ENCODE measurements at places on chromosomes 5 and 9.

GRCh38 chr5:132017738-132018625 lies 6.5 kb upstream of the ACSL6 start:
- no peak for DNase-seq

DNA sequence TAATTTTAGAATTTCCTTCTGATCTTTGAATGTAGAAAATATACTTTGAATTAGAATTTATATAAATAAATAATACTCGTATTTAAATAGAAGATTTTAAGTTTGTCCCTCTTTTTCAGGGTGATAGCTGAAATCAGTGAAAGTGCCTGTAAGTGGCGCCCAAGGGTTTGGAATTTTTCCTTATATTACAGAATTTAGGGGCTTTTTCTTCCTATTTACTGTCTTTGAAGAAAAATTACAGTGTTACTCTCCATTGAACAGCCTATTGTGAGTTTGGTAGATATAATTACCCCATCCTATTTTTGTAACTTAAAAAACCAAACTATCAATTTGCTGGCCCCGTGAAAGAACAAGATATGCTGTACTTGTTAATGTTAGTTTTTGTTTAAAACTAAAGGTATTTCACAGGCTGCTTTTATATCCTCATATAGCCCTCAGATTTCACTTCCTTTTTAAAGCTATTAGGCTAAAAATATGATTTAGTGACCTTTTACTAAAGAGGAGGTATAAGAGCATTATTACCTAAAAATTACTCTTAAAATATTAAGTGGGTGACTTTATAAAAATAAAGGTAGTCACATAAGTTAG lies 3.2 kb downstream of the MAP3K1 start:
- no peak for DNase-seq

- no peak for DNase-seq
These were observed 396.0 kb upstream of the ZNF608 start for GRCh38 chr5:125142458-125142857.

- DNase-seq: no peak
These were observed 25.1 kb upstream of the CARTPT start for GRCh38 chr5:71693828-71694427.

- DNase-seq: no peak
These were observed 14.7 kb downstream of the COL15A1 start for GRCh38 chr9:98958271-98958984.

DNA sequence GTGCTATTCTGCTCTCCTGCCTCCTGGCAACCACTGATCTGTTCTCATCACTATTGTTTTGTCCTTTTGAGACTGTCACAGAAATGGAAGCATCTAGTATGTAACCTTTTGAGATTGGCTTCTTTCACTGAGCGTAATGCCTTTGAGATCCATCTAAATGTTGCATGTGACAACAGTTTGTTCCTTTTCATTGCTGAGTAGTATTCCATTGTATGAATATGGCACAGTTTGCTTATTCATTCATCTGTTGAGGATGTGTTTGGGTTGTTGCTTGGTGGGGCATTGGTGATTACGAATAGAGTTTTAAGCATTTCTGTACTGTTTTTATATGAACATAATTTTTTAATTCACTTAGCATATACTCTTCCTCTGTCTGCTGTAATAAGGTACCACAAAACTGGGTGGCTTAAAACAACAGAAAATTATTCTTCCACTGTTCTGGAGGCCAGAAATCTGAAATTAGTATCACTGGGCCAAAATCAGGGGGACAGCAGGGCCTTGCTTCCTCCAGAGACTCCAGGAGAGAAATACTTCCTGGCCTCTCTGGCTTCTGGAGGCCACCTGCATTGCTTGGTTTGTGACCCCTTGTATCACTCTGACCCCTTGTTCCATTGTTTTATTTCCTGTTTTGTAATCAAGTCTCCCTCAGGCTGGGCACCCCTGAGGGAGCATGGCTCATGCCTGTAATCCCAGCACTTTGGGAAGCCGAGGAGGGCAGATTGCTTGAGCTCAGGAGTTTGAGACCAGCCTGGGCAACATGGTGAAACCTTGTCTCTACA lies 53.0 kb downstream of the EXOSC2 start:
- DNase-seq: peak; percentile 75

GRCh38 chr9:120583958-120584369 lies 4.0 kb upstream of the CDK5RAP2 start:
- DNase-seq: peak; percentile 81

DNA sequence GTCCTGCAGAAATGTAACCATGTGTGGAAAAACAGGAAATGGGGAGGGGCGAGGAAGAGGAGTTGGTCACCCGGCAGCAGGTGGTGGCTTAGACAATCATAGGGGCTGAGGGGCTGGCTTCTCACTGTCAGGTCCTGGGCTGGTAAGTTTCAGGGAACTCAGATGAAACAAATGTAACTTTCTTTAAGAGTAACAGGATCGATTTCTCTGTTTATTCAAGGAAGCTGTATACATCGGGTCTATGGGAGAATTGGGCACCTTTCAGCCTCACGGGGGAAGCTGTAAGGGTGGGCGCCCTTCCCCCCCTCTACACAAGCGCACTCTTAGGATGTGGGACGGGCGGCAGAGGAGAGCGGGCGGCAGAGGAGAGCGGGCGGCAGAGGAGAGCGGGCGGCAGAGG lies 104.3 kb upstream of the SIMC1 start:
- no peak for DNase-seq

- DNase-seq: no peak
These were observed 275.1 kb downstream of the SLF1 start for GRCh38 chr5:94893412-94894135.

DNA sequence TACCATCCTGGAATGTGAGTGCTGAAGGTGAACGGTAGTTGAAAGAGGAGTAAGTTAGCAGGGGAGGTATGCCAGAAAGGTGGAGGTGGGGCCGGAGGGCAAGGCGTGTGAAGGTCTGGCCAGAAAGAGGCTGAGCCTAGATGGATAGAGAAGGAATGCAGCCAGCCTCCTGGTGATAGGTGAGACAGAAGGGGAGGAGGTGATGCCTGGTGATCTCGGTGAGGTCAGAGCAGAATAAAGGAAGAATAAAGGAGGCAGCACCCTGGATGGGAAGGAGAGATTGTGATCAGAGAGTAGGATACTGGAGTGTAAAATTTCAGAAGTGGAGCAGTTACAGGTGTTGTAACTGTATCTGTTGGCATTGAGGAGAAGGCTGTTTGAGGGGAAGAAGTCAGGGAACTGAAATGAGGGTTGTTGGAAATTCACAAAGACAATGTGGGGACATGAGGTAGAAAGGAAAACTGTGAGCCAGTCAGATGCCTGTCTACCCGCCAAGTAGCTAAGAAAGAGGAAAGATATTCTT lies 2.0 kb downstream of the GNG10 start:
- no peak for DNase-seq

DNA sequence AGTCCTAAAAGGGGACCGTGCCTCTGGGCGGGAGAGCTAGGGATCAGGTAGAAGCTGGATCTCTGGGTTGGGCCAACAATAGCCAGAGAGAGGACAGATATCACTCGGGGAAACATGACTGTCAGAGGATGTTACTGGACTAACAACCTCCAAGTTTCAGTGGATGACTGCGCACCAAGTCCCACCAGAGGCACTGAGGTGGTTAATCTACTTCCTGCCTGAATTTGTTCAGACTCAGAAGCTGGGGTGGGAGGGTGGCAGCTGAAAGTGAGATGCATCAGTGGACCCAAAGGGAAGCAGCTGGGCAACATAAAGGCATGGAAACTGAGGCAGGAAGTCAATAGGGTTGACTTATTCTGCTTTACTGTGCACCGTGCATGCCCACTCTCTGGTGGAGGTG lies 130.1 kb upstream of the SLC44A1 start:
- DNase-seq: no peak

GRCh38 chr5:159539678-159540077 lies 209.4 kb upstream of the IL12B start:
- DNase-seq: no peak

GRCh38 chr5:133926489-133927299 lies 41.7 kb downstream of the C5orf15 start:
- no peak for DNase-seq

DNA sequence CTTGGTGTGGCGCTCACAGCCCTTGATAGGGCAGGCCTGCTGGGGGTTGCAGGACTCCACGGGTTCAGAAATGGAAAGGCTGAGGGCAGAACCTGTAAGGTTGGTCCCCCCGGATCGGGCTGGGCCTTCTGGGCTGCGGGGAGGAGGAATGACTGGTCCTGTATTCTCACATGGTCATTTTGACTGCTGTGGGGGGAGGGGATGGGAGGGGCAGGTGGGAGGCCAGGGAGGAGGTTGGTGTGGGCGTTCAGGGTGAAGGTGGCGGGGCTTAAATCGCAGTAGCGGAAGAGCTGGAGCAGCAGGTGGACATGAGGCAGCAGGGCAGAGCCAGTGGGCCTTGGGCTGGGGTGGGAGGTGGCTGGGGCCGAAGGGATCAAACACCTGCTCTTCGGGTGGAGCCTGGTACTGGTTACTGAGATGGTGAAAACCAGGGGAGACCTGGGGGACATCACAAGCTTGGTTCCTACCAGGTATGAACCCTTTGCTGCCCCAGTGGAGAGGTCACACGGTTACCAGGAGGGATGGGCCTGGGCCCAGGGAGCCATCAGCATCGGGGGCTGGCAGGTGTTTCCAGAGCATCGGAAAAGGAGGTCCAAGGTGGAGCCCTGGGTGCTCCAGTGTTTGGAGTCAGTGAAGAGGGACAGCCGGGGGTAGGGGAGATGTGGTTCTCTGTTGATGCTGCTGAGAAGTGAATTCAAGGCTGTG lies 1.8 kb downstream of the MRPS2 start:
- no peak for DNase-seq

GRCh38 chr5:180153099-180153498 lies 55.9 kb downstream of the RASGEF1C start:
- DNase-seq: no peak

GRCh38 chr5:52707616-52708015 lies 80.1 kb upstream of the ITGA1 start:
- DNase-seq: no peak

DNA sequence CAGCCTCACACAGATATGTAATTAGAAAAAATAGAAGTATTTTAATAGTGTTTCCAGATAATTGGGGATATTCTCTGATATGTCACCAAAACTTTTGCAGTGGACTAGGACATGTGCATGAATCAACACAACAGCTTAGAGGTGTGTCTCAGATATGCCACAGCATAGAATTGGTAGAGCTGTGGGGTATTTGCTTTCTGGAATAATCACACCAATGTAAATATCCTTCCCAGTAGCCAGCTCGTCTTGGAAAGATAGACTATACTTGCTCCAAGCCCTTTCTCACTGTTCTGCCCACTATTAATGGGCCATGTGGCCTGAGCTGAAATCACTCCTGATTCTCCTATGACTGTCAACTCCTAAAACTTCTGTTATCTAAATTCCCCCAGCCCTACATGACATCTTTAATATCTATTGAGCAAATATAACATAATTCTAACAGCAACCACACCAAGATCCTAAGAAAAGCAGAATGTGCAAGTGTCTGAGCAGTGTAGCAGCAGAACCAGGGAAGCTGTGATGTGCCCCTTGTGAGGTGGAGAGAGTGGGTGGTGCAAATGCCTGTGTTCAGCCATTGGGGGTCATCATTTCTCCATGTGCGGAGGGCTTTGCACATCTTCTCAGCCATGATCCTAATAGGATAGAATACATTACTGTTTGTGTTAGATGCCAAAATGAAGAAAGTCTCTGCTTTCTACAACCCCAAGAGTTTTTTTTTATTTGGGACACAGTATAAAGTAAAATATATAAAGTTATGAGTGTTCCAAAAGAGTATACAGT lies 65.0 kb downstream of the MELK start:
- DNase-seq: no peak

- DNase-seq: no peak
These were observed 273.6 kb upstream of the TAS2R1 start for GRCh38 chr5:9903801-9904200.

- no peak for DNase-seq
These were observed 71.4 kb downstream of the FBXO38 start for GRCh38 chr5:148455185-148455584.

- no peak for DNase-seq
These were observed 60.7 kb upstream of the RPS23 start for GRCh38 chr5:82338771-82339373.

- no peak for DNase-seq
These were observed 173.0 kb upstream of the MAP1B start for GRCh38 chr5:71934322-71934721.

DNA sequence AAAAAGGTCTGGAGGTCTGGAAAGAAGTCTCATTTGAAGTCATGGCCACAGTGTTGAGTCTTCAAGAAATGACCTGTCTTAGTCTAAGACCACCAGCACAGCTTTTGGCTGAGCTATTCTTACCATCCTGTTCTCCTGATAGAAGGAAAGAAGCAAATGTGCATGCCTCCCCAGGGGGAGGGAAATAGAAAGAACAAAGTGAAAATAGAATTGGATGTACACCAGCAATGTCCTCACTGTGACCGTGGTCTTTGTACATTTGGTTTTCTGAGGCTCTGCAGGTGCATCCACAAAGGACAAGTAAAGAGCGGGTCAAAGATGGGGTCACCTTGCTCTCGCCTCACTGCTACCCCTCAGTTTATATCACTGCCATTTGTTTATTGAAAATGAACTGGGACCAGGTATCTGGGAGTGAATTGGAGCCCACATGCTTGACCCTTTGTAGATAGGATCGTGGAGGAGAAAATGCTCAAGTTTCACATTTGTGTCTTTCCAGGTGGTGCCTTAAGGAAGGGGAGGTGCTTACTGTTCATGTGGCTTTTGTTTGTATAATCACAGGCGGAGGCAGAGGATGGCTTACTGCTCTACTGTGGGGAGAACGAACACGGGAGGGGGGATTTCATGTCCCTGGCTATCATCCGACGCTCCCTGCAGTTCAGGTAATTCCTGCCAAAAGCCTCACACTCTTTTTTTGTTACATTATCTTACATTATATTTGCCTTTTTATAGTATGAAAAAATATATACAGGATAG lies 147.8 kb downstream of the LIFR start:
- DNase-seq: no peak

- DNase-seq: no peak
These were observed 548.1 kb upstream of the C9orf72 start for GRCh38 chr9:28121366-28121765.

DNA sequence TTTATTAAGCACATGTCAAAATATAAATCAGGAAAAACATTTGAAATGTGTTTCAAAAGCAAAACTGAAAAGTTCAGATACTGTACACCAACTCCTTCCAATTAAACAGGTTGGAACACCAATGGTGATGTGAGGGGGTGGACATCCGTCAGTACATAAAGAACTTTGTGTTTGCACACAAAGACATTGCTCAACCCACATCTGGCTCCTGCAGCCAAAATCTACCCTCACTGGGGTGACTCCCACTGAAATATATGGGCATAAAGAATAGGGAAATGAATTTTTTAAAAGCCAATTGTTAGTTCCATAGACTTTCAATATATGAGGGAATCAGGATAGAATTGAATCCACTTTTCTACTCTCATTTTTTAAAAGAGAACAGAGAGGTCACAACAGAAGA lies 63.9 kb downstream of the MEGF9 start:
- no peak for DNase-seq
